ENCODE measurements at places on chromosomes 1 and 21.

- DNase-seq = no peak
Observed at GRCh38 chr1:99548943-99549605, 96.8 kb upstream of the PALMD start.

GRCh38 chr1:182670032-182670749 is 14.2 kb downstream of the RGS8 start:
- DNase-seq = no peak

GRCh38 chr1:159171254-159171687 is at the start of gene CADM3:
CADM3 (plus strand) TSS chr1:159171615; CDS start chr1:159171766, 151 bp downstream.
- DNase-seq = no peak

DNA sequence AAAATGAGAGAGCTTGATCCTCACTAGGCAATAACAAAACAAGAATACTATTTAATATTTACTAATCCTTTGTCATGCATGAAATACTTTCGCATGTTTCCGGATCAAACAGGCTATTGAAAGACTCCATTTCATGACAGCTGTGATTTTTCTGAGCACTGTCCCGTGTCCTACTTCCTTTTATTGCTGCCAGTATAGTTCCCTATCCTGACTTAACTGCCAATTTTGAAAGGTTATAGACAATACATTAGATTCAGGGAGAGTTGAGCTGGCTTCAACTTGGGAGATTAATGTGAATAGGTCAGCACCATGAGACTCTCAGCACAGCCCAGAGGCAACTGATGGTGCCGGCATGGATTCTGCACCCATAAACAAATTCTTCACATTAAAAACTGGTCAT is 225.8 kb downstream of the VAV3 start:
- DNase-seq = no peak

GRCh38 chr1:220761688-220762427 is 13.7 kb downstream of the MTARC2 start:
- no peak for DNase-seq

DNA sequence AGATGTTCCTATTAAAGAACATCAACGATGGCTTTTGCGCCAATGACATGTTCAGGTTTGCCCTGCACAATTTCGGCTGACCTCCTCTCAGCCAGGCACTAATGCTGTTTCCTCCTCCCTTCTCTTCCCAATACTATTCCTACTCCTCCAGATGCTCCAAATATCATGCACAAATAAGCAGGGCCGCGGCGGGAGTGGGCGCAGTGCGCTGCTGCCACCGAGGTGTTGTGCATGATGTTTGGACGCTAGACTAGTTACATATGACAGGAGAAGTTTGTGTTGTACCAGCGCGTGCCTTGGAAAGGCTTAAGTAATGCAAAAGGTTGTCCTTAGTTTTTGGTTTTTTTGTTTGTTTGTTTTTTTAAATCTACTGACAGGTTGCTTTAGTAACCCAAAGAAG is 33.3 kb upstream of the PPM1J start:
- no peak for DNase-seq

GRCh38 chr1:172544481-172545104 is 11.6 kb downstream of the SUCO start:
- DNase-seq = no peak

Data from stimulated activated CD8-positive, alpha-beta memory T cell treated with anti-CD3 and anti-CD28 coated beads, Interleukin-2, amount 100 ng/mL, for 1 hour (primary cell).